ENCODE measurements at places on chromosomes 1 and 21.

- no peak for DNase-seq
Observed at GRCh38 chr1:2539312-2539907, 9.3 kb upstream of the HES5 start.

GRCh38 chr1:192998536-192998935 lies 60.6 kb downstream of the UCHL5 start:
- no peak for DNase-seq

- no peak for DNase-seq
Observed at GRCh38 chr1:14855268-14855667, 256.8 kb downstream of the KAZN start.

DNA sequence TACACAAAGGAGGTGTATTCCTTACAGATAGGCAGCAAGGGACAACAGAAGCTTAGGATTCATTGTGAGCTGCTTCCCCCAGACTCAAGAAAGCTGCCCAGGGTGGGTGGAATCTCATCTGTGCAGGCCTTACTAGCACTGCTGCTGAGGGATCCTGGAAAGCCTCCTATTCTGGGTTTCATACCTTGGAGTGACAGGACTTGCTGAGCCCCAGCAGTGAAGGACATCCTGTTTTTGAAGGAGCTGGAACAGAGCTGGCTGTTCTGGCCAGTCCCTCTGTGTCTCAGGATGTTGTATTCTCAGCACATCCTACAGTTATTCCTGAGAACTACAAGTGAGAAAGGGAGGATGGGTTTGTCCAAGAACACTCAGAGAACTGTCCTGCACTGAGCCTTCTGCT lies 486.3 kb downstream of the PTPRU start:
- no peak for DNase-seq

- no peak for DNase-seq
Observed at GRCh38 chr21:45496151-45496967, 45.9 kb downstream of the SLC19A1 start.

DNA sequence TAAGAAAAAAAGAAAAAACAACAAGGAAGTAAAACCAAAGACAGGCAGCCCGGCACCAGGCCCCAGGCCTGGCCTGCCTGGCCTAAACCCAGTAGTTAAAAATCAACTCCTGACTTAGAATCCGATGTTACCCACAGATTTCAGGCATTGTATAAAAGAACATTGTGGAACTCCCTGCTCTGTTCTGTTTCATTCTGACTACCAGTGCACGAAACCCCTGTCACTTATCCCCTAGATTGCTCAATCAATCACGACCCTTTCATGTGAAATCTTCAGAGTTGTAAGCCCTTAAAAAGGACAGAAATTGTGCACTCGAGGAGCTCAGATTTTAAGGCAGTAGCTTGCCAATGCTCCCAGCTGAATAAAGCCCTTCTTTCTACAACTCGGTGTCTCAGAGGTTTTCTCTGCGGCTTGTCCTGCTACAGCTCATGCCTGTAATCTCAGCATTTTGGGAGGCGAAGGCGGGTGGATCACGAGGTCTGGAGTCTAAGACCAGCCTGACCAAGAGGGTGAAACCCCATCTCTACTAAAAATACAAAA lies 15.6 kb upstream of the MYOCOS start:
- no peak for DNase-seq

- DNase-seq = no peak
Observed at GRCh38 chr1:45974541-45975269, 157.7 kb downstream of the PIK3R3 start.

DNA sequence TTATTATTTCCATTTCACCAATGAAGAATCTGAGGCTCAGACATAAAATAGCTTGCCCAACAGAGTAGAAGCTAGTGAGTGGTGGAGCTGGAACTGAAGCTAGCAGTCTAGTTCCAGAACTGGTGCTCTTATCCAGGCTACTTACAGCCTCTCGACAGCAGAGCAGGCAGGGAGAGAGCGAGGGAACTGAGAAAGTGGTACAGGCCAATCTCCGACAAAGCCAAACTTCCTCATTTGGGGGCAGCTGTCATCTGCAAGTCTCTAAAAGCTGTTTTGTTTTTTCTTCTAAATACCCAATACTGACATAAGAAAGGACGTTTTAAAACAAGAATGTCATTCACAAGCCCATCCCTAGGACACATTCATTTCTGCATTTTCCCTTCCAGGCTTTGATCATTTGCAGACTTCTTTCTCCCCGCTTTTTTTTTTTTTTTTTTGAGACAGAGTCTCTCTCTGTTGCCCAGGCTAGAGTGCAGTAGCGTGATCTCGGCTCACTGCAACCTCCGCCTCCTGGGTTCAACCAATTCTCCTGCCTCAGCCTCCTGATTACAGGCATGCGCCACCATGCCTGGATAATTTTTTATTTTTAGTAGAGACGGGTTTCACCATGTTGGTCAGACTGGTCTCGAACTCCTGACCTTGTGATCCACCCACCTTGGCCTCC lies 20.0 kb downstream of the YIPF1 start:
- no peak for DNase-seq
